COLO829 (cell line): ENCODE measurements at places on chromosomes 2 and 18.

- DNase-seq: no peak
These were observed 311.7 kb upstream of the PKDCC start for GRCh38 chr2:41736105-41736567.

DNA sequence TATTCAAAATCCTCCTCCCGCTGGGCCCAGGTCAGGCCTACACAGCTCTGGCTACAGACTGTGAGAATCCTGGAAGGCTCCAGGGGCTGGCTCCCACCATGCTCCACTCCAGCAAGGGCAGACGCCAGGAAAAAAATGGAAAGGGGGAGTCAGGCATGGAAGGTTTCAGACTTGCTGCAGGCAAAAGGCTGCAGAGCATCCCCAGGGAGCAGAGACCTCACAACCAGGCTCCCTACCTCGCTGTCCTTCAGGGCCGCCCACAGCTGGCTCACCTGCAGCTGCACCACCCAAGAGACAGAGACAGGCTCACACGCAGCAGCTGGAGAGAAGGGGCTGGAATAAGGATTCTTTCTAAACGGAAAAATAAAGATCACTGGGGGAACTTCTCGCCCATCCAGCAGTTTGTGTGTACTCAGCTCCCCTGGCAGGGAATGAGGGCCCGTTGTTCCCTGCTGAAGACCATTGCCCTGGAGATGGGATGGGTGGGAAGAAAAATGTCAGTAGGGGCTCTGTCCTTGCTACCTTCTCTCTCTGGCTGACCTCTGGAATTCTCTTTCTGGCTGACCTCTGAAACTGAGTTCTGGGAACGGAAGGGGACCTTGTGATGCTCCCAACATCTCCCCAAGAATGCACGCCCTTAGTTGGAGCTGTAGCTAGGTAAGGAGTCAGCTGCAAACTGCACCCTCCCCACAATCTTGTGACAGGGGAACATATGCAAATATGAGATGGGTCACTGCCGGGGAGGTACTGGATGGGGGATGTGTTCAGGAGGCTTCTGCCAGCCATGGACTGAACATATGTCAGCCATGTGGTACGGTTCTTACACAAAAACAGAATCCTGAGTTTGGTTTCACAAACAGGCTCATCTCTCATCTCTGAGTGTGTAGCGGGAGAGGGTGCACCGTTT lies 34.5 kb downstream of the BCL2 start:
- DNase-seq: no peak

DNA sequence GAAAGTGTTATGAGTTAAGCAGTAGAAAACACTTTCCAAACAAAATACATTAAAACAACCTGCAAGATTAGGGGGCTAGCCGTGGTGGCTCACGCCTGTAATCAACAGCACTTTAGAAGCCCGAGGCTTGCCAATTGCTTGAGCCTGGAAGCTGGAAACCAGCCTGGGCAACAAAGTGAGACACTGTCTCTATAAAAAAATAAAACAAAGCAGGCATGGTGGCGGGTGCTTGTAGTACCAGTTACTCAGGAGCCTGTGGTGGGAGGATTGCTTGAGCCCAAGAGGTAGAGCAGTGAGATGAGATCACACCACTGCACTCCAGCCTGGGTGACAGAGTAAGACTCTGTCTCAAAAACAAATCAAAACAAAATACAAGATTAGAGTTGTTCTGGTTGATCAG lies 208.3 kb downstream of the ERBB4 start:
- DNase-seq: no peak

DNA sequence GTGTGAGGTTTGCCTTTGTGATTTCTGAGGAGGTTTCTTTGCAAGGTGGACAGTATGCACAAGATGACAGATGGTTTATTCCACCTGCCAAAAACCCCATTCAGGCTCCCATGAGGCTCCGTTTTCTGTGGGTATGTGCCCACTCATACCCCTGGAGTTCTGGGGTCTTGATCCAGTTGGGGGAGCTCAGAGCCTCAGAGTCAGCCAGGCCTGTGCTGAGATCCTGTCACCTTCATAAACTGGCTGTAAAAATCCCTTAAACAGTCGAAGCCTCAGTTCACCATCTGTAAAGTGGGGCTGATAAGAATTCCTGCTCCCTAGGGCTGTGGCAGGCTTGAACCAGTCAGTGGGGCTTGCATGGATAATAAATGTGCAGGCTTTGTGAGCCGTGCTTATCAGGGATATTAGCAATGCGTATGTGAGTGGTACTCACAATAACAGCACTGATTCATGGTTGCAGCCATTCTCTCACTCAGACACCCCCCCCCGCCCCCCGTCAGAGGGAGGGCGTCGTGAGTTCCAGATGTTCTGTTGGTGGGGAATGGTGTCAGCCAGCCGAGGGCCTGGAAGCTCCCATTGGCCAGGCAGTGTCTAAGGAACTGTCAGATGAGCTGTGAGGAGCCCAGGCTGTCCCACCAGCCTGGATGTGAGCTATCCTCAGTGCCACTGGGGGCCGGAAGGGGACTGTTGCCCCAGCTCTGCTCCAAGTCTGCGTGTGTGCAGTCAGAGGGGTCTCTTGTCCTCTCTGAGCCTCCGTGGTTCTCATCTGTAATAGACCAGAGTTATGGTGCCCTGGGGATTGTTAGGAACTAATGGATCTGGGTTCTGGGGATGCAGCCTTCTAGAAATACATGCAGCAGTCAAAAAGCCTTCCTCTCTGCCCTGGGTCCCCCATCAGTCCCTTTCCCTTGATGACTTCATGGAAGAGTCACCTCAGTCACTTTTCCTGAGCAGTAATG lies 51.7 kb downstream of the KCNIP3 start:
- DNase-seq: no peak

- DNase-seq: no peak
These were observed 33.1 kb upstream of the MYO1B start for GRCh38 chr2:191212119-191212518.

DNA sequence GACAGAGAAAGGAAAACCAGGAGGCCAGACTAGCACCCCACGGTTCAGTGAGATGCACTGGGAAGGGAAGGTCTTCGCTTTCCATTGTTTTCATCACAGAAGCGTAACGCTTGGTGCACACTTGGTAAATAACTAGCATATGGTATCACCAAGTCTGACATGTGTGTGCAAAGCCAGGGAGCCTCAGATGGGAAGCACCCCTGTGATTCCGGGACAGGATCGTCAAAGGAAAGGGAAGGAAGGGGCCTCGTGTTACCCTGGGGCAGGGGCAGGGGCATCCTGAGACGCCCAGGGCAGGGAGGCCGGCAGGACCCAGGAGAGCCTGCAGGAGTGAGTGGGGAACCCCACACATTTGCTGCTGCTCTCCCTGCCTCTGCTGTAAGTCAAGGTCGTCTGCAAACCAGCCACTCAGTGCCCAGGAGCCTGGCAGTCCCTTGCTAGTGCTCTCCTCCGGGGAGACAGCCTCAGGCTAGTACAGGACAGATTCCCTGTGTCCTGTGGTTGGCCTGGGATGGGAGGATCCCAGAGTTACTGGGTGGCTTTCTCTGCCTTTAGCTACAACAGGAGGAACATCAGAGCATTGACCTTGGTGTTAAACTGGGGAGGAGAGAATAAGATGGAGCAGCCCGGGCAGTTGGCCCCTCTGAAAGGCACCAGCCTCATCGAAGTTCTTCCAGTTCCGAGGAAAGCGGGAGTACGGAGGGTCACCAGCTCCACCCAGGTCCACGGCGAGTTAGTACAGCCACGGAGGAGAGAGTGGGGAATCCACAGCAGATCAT lies 192.5 kb downstream of the NDUFA10 start:
- no peak for DNase-seq

GRCh38 chr18:4024702-4025101 lies 430.4 kb downstream of the DLGAP1 start:
- no peak for DNase-seq

DNA sequence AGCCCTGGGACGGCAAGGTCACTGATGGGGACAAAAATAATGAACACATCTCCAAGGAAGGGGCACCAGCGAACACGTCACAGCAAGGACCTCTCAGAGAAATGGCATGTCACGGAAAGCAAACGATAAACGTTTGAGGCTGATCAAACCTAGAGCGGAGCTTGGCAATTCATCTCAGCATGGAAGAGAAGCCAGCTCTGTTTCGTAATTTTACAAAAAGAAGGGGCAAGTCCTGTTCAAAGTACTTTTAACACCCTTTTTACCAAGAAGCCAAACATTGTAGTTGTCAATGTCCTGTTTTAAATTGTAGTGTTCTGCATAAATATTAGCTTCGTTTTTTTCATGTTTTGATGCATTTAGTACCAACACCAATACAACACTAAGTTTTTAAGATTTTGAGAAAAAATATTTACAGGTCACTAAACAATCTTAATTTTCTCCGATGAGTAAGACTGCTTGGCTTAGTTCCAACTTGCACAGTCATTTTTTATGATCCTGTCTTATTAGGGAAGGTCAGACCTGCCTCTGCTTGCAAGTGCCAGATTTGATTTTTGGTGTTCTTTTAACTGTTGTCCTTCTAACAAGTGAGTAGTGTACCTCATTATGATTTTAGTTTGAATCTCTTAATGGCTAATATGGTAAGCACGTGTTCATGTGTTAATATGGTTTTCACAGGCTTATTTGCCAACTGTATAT lies 818.5 kb upstream of the SALL3 start:
- no peak for DNase-seq

- peak; percentile 64 for DNase-seq
These were observed 1412.0 kb upstream of the ZEB2 start for GRCh38 chr2:145931781-145932395.

DNA sequence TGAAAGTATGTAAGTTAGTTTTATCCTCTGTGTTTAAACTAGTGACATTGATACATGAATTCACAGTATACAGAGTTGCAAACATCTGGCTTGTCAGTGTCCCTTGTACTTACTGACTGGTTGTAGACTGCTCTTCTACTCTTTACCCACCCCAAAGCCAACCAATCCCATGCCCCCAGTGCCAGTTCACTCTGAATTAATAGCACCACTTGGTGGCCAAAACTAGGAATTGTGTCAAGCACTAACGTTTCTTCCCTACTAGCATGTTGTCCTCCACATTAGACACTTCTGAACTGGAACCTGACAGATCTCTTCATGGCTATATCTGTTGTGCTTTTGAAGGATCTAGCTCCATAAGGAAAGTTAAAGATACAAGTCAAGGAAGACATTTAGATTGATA lies 27.2 kb upstream of the OTX1 start:
- peak; percentile 10 for DNase-seq

GRCh38 chr2:65198737-65199136 lies 28.9 kb upstream of the ACTR2 start:
- DNase-seq: no peak
